ENCODE measurements at places on chromosomes 3 and 15.
A peak's percentile ranks its signal among the peaks of the same experiment; 100 is the strongest.

DNA sequence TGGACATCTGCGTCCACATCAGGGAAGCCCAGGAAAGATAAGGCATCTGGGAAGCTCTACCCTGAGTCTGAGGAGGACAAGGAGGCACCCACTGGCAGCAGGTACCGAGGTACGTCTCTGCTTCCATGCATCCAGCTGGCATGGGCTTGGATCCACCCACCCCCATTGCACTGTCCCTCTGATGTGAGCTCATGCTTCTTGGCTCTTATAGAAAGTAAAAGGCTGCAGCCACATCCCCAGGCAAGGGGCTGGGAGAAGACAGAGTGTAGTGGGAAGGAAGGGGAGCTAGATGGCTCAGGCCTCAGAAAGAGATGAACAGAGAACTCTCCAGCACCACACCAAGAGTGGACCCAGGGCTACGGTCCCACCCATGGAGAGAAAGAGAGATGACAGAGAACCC is 18.2 kb downstream of the PTH1R start:
- no peak for DNase-seq

DNA sequence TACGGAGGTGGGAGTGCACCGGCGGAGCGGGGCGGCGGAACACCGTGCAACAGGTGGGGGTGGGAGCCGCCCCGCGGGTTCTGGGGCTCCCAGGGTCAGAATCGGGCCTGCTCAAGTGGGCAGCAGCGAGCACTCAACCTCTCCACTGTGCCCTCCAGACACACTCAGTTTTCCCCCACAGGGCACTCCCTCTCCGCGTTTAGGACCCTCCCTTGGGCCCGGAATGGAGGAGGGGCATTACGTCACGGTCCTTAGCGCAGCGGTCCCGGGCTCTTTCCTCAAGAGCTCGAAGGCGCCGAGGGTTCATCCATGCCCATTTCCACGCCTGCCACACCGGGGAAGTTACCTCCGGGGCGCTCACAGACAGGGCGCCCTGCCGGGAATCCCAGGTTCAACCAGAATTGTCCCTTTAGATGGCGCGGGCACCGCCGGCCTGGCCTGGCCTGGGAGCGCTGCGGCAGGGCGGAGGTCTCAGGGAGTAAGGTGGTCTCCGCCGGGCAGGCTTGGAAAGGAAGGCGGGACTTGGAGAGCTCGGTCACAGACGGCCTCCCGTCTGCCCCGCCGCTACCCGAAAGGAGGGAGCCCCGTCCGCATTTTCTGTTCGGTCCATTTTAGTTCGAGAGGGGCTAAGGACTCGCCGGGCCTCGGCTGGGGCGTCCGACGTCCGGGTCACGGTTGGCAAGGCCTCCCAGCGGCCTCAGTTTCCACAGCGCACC is 5.1 kb downstream of the RNU6-1 start:
- DNase-seq, result no peak

DNA sequence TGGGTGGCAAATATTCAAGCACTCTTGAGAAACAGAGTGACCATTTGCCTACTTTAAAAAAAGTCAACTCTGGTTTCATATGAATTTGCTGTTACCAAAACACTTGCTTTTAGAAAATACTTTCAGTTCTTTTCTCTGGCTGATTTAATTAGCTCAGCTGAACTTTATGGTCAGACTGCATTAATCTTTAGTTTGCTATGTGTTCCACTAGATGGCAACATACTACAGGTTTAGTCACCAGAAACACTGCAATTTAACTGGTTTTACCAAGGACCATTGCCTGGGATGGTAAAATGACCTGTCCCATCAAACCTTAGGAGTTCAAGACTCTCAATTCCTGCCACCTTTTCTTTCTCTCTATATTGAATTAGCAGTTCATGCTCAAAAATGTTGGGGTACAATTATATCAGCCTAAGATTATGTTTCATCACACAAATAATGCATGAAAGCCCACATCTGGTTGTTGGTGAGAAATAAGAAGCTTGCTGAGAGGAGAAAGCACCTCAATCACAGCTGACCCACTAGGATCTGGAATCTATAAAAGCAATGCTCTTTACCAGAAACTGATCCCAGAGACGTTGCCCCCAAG is 14.2 kb downstream of the EIF4E3 start:
- peak; percentile 60 for DNase-seq

DNA sequence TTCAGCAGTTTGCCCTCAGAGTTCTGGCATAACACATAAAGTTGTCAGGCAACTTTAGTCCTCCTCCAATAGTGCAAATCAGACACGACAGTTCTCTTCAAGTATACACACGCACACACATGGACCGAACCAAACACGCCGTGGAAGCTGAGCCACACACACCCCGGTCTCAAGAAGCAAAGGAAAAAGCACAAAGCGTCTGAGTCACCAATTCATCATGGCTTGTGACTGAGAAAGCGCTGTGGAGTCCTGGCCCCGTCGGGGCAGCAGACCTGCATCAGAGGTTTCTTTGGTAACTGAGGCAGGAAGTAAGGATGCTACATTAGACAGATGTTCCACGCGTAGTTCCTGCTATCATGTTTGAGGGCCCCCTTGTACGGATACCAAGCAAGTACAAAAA is 85.7 kb downstream of the VGLL4 start:
- no peak for DNase-seq

- no peak for DNase-seq
Measured at GRCh38 chr3:99356696-99357095, 281.7 kb upstream of the COL8A1 start.

- DNase-seq, result no peak
Measured at GRCh38 chr3:30181581-30181980, 424.8 kb upstream of the TGFBR2 start.

GRCh38 chr3:71956069-71956340 is 171.1 kb upstream of the PROK2 start:
- DNase-seq, result no peak

DNA sequence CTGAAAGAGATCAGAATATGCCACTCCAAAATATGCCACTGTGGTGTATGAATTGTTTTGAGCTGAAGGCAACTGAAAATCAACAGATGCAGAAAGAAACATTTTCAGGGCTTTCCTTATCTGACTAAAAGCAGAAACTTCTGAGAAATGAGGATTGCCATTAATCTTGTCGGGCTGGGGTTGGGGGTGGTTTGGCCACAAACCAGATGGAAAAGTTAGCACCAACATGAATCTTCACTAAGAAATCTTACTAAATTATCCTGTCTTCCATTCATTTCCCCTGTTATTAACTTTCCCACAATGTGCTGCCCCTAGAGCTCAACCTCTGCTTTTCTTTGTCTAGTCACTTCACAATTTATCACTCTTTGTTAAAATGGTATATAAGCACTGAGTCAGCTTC is 229.9 kb upstream of the GADL1 start:
- no peak for DNase-seq

- no peak for DNase-seq
Measured at GRCh38 chr15:61613729-61614128, 384.6 kb upstream of the RORA start.

DNA sequence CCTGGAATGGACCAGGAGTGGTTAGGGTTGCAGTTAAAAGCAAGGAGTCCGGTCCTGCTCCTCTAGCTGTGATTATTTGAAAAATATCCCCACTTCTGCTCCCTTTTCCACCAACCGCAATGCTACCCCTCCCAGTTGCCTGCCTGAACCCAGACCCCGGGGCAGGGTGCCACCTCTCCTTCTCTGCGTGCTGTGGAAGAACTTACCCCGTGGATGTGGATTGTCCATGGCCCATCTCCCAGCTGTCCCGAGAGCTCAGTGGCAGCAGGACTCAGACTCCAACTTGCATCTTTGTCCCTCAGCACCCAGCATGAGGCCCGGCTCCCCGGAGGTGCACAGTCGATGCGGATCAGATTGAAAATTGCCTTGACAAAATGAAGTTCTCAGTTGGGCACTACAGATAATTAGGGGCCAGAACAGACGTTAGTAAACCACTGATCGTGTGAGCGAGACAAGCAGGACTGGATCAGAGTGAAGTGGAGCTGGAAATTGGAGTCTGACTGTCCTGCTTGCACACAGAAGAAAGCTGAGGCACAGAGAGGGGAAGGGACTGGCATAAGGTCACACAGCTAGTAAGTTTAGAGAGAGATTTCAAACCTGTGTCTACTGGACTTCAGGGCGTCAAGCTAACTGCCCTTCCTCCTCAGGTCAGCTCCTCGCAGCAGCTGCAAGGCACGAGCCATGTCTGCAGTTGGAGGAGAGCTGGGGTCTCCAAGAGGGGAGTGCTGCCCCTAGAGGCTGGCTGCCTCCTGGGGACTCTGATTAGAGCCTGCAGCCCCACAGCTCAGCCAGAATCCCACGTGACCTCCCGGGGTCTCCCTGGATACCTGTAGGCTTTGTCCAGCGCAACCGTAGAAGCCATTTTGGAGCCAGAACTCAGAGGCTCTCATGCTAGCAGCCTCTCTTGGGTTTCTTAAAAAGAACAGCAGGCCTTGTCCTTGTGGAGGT is 14.7 kb downstream of the SLC6A1 start:
- no peak for DNase-seq

- no peak for DNase-seq
Measured at GRCh38 chr3:18648868-18649462, 223.8 kb upstream of the SATB1 start.

DNA sequence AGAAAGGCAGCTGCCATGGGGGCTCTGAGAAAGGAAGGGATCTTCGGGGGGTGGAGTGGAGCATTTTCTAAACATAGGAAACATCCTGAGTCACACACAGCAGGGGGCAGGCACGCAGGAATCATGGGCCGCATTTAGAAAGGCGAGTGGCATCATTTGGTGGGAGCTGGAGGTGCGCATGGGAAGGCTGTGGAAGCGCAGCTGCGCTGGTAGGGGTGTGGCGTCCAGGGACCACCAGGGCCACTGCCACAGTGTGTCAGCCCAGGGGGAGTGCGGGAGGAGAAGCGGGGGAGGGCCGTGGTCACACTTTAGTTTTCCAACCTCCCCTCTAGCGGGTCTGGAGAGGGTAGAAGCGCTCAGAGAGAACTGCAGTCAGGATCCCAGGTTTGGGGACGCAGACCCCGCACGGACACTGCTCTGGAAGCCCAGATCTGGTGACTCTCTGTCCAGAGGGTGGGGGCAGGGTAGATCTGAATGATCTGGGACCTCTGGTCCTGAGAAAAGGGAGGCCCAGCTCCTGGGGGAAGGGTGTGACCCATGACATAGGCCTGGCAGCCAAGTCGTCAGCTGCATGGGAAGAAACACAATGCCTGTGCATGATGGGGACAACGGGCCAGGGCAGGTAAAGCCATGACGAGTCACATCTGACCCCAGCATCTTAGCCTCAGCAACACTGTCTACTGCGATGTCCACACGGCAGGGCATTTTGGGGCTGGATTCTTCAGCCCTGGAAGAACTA is 88.0 kb upstream of the IQSEC1 start:
- no peak for DNase-seq

- no peak for DNase-seq
Measured at GRCh38 chr15:67137319-67137718, 71.9 kb downstream of the SMAD3 start.

- peak; percentile 13 for DNase-seq
Measured at GRCh38 chr3:16240229-16241023, 24.3 kb downstream of the DPH3 start.

- DNase-seq, result no peak
Measured at GRCh38 chr3:129263161-129263910, 13.9 kb downstream of the COPG1 start.
